Activated CD8-positive, alpha-beta memory T cell treated with anti-CD3 and anti-CD28 coated beads for 1 hour (primary cell): ENCODE measurements at places on chromosomes 4 and X.

DNA sequence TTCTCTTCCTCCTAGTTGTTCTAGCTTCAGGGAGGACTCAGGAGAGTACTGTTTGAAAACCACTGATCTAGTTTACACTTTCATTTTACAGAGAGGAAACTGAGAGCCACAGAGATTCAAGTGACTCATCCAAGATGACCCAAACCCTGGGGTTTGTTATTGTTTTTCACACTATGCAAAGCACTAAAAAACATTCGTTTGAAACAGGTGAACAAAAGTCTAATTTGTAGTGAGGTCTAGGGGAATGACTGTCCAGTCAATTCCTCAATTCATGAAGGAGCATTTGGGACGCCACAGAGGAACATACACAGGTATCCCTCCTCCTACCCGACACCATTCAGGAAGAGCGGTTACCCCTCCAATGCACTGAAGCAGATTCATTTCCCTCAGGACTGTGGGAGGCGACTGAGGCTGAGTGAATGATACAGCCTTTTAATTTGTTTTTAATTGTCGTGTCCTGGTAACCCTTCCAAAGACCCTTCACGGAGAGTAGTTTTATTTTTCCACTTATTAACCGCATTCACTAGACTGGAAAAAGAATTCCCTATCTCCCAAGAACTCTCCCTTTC is 30.3 kb downstream of the TLR10 start:
- no peak for DNase-seq

DNA sequence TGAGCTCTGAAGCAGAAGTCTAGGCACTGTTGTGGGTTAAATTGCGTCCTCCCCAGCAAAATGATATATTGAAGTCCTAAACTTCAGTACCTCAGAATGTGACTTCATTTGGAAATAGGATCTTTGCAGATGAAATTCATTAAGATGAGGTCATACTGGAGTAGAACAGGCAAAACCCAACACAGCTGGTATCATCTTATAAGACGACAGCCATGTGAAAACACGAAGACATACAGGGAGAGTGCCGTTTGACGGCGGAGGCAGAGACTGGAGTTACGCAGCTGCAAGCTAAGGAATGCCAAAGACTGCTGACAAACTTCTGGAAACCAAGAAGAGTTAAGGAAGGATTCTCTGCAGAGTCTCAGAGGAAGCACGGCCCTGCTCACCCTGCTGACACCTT is 241.5 kb downstream of the MAML3 start:
- no peak for DNase-seq

- DNase-seq: no peak
Measured at GRCh38 chrX:40414335-40414734, 166.4 kb upstream of the ATP6AP2 start.

DNA sequence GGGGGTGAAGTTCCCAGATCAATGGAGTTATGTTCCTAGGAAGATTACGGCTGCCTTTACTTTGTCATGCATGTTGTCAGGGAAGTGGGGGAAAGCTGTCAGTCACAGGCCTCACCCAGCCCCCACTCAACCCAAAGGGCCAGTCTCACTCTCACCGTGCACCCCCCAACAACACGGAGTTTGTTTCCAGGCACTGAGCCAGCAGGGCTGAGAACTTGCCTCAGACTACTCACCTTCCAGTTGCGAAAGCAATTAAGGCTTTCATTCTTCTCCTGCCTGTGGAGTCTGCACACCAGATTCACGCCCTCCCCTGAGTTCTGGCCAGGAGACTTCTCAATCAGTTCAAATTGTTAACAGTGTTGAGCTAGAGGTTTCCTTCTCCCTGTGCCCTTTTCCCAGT is 114.3 kb downstream of the SH3BGRL start:
- DNase-seq: no peak

DNA sequence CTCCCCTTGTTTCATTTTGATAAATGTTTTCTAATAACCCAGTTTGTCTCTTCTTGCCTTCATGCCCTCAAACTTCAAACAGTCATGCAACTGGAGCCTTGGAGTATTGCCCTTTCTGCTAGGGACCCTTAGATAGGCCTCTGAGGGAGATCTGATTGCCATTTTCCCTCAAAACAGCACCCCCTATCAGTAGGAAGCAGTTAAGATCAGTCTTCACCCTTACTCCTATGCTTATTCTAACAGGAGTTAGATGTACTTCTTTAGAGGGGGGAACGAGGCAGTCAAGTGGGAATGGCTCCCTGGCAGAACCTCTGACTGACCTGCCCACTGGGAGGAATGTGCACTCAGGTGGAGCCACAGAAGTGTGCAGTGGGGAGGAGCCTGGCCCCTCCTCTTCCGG is 74.1 kb downstream of the FAM47A start:
- no peak for DNase-seq

DNA sequence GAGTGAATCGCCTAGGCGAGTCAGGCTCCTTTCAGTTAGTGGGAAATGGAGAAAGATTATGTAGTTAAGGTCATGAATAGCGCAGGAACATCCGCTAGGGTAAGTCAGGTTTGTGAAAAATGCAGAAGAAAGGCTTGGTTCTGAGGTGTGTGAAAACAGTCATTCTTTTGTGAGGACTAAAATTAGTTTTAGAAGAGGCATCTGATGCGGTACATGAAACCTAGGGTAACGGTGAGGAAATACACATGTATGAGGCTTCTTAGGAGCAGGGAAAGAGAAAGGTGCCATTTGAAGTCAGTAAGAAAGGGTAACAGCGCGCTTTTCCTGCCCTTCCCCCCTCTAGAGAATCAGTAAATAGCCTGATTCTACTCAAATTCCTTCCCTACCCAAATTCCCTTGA is 570 bp upstream of the RNF128 start:
- no peak for DNase-seq

DNA sequence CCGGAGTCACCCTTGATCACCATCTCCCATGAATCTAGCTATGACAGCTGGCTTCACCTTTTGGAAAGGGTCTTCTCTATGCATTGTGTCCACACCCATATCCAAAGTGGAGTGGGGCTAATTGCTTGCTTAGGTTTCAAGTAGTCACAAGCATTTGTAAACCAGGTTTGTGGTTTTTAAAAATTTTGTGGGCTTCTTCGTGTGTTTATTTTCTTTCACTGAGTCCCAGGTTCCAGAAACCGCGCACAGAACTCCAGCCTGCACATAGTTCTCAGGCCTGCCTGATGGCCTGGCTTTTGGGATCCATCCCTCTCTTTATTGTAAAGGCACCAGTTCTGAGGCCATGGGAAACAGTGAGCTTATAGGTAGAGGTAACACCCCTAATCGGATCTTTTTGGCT is 70.2 kb upstream of the TLR3 start:
- DNase-seq: no peak

- DNase-seq: no peak
Measured at GRCh38 chr4:70768301-70768948, 46.7 kb downstream of the RUFY3 start.

DNA sequence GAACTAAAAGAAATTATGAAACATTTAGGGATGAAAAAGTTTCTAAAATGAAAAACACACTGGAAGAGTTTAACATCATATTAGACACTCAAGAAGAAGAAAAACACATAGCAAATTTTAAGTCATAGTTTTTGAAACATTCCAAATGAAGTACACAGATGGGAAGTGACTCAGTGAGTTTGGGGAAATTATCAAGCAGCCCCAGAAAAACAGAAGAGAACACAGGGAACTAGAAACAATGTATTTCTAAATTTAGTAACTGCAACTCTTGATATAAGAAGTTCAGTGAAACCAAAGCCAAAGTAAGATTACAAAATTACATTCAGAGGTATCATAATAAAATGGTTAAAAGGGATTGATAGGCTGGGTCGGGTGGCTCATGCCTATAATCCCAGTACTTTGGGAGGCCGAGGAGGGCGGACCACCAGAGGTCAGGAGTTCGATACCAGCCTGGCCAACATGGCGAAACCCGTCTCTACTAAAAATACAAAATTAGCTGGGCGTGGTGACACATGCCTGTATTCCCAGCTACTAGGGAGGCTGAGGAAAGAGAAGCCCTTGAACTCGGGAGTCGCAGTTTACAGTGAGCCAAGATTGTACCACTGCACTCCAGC is 461.2 kb downstream of the KCTD8 start:
- DNase-seq: no peak

DNA sequence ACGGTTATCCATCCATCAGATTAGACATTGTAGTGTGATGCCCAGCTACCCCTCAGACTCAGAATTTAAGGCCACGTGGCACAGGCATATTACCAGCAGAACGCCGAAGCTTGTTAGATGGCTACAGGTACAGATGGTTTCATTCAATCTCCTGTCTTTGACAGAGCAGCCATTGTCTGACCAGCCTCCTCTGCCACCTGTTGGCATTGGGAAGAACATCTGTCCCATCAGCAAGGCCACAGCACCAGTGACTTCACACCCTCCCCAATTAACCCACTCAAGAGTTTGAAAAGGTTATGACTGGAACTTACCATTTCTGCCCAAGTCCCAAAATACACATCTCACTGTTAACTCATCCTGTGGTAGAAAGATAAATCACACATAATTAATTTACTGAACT is 22.0 kb upstream of the PHKA2 start:
- DNase-seq: no peak

DNA sequence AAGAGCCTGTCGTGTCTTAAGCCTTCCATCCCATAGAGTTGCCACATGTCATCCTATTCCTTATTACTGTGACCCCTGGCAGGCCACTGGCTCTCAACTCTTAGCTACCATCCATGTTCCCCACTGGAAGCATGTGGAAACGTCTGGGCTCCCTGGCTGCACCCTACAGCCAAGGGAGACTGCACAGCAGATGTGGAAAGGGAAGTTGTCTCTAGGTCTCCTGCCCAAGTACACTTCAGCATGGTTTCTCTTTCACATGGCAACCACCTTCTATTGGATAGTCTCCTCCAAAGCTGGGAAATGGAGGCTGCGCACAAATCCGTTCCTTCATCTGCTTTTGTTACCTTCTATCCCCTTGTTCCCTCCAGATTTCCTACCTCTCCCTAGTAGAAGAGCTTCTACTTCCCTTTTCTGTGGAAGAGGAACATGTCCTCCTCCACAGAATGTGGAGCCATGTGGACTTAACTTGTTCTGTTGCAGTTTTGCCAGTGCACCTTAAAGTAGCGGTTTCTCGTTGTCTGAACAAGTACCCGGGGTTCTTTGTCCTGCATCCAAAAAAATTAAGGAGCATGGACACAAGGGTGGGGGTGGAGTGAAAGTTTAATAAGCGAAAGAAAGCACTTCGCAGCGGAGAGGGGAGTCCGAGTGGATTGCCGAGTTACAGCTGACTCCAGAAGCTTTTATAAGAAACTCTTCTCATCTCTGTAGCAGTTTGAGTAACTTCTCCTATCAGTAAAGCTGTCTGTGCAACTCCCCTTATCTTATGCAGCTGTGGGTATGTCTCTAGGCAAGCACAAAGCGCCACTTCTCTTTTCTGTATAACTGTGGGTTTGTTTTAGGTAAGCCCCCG is 52.5 kb downstream of the HMGB2 start:
- DNase-seq: no peak

DNA sequence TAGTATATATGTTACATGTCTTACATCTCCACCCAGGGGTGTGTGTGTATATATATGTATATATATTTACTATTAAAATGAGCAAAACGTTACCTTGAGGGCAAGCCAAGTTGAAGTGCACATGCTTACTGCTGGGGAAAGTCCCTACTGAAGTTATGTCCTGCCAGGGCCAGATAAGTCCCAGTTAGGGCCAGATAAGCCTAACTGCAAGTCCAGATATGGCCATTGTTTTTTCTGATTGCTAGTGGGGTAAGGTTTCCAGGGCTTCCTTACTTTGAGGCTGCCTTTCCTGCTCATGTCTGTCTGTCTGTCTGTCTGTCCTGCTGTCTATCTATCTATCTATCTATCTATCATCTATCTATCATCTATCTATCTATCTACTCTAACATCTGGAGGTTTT is 19.3 kb upstream of the ZNF81 start:
- no peak for DNase-seq

GRCh38 chr4:6876440-6876839 is 33.2 kb upstream of the TBC1D14 start:
- DNase-seq: no peak

GRCh38 chrX:39728852-39729598 is 368.7 kb downstream of the BCOR start:
- DNase-seq: no peak

- no peak for DNase-seq
Measured at GRCh38 chr4:99061048-99061700, 27.4 kb downstream of the ADH5 start.

DNA sequence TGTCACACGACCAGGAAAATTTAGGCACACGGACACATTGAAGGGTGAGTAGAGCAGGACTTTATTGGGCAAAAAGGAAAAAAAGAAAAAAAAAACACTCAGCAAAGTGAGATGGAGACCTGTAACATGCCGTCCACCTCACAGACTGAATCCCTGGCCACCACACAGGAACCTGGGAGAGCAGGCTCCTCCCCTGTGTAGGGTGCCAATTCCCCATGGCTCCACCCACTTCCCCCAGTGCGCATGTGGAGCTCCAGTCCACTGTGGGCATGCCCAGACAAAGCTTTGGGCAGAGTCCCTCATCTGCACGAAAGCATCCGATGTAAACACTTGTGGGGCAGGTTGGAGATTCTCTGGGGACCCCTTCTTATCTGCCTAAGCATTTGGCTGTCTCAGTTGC is 23.6 kb upstream of the CBR4 start:
- DNase-seq: no peak

DNA sequence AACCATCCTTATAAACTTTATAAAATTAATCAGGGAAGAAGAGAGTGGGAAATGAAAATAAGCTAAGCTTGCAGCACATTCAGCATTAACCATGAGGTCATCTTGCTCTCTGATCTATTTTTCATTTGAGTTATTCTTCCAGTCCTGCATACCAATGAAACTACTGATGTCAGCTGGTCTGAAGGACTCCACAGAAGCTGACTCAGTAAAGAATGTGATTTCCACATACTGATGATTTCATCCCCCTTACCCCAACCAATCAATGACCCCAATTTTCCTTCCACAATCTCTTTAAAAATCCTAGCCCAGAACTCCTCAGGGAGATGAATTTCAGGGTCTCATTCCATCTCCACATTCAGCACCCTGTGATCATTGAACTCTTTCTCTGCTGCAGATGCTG is 18.8 kb upstream of the DSPP start:
- DNase-seq: no peak

DNA sequence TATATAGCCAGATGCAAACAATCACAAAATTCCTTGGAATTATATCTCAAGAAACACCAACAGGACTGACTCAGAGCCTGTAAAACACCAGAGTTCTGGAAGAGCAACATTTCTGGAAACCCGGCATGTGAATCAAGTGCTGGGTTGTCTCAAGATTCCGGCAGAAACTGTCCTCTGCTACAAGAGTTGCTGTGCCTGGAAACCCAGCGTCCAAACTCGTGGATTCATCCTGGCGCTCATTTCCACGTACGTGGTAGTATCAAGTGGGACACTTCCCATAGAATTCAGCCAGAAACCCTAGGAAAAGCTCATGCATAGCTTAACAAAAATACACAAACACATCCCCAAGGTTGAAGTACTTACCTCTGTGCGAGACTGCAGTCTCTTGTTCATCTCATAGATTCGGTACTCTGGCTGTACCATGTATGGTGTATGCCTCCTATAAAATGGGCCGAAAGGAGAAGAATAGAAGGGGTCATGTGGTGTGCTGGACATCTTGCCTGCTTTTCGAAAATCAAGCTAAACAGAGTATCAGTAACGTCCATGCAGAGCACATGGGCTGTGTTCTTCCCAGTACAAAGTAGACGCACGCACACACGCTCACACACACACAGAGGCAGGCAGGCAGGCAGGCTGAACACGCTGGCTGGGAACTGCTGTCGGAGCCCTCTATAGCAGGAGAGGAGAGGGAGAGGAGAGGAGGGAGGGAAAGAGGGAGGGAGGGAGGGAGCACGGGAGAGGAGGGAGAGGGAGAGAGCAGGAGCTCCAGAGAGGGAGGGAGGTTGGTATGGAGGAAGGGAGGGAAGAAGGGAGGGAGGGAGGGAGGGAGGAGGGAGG is at the start of gene LDB2:
LDB2 (minus strand) TSS at position 655 of the 837 bp plus-strand sequence.
- DNase-seq: no peak
